ENCODE measurements at places on chromosomes 13 and 19.

GRCh38 chr13:112346899-112347229 lies 29.3 kb upstream of the SPACA7 start:
- DNase-seq, result no peak

GRCh38 chr19:46486358-46486757 lies 9.3 kb downstream of the PNMA8B start:
- DNase-seq, result no peak

- no peak for DNase-seq
These were observed 89.6 kb downstream of the NALCN start for GRCh38 chr13:101326710-101327109.

- DNase-seq, result no peak
These were observed 77.4 kb upstream of the PCDH8 start for GRCh38 chr13:52925775-52926285.

- DNase-seq, result no peak
These were observed 713.4 kb upstream of the PCDH20 start for GRCh38 chr13:62129000-62129551.

DNA sequence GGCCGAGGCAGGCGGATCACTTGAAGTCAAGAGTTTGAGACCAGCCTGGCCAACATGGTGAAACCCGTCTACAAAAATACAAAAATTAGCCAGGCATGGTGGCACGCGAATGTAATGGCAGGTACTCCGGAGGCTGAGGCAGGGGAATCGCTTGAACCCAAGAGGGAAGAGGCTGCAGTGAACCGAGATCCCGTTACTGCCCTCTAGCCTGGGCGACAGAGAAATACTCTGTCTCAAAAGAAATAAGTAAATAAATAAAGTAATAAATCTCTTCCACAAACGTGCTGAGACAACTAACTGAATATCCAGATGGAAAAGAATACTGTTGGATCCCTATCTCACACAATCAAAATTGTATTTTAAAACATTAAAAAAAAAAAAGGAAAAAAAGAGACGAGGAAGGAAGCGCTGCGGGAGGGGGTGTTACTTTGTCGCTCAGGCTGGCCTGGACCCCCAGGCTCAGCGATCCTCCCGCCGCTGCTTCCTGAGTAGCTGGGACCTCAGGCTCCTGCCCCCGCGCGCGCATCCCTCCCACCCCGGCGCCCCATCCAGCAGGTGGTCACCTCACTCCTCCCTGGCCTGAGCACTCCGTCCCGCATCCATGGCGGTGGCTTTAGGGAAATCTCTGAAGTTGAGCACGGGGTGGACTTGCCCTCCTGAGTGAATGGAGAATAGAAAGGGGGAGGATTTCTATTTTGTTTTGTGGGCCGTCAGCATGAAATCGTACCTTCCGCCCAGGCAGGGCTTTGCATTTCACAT lies 628 bp upstream of the ZNF813 start:
- peak; percentile 36 for DNase-seq

DNA sequence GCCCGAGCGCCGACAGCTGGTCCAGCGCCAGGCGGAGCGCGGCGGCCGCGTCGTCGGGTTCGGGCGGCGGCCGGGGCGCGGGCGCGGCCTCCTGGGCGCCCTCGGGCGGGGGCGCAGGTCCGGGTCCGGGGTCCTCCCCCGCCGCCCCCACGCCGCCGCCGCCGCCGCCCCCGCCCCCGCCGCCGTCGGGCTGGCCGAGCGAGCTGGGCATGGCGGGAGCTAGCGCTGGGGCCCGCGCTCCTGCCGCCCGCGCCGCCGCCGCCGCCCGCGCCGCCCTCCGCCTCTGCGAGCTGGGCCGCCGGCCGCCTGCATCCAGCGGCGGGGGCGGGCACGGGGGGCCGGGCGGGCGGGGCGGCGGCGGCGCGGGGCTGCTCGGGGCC lies 287 bp downstream of the MEX3D start:
- no peak for DNase-seq

DNA sequence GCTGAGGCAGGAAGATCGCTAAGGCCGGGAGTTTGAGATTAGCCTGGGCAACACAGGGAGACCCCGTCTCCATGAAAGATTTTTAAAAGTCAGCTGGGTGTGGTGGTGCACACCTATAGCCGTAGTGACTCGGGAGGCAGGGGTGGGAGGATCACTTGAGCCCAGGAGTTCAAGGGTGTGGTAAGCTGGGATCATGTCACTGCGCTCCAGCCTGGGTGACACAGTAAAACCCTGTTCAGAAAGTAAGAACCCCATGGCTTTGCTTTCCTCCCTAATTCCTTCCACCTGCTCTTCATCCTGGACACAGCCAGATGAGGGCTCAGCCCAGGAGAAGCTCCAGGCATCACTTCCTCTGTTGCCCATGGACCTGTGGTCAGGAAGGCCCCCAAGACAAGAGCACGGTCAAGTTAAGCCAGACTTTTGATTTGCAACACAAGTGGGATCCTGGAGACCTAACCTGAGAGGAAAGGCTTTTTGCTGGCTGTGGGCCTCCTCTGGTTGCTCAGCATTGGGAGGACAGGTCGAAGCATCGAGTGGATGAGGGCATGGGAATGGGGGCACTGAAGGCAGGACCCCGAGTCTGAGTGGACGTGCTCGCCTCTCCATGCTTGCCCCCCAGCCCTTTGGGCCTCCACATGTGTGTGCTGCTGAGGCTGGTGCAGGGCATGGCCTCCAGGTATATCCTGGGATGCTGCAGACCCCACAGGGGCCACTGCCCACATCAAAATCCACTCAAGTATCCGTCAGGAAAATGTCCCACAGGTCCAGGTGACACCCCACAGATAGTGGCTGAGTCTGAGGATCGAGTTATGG lies 25.4 kb downstream of the TUBA3C start:
- DNase-seq, result no peak

GRCh38 chr19:3336680-3337523 lies 29.5 kb upstream of the NFIC start:
- no peak for DNase-seq

GRCh38 chr19:3201072-3201700 lies 15.5 kb downstream of the NCLN start:
- no peak for DNase-seq

DNA sequence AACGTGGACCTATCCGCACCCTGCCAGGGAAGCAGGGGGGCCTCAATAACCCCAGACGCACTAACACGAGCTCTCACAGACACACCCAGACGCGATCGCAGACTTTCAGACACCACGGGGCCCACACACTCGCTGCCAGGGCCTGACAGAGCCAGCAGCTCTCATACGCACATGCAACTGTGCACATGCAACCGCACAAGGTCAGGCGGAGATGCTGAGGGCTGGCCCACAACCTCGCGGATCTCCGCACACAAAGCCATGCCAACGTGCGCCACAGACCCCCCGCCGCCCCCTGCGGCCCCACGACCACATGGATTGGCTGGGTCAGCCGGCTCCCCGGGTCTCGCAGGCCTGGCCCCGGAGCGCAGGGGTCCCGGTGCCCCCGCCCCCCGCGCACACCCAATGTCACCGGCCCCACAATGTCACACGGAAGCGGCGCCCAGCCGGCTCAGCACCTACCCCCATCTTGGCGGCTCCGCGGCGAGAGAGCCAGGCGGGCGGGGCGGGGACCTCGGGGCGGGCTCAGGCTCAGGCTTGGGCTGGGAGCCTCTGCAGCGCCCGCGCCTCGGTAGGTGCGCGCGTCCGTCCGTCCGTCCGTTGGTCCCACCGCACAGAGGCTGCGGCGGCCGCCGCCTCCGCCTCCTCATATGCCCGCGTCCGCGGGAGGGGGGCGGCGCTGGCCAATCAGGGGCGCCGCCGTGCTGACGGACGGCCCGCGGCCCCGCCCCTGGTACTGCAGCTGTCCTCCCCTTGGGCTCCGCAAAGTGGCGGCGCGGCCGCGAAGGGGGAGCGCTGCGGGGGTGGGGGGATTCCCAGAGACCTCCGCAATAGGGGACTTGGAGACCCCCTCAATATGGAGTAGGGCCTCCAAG lies at the start of gene ATP1A3:
Gene ATP1A3, minus strand, starts transcription at position 619 of the 872 bp plus-strand sequence. Its CDS starts 154 bp downstream, at position 465.
- no peak for DNase-seq

- no peak for DNase-seq
These were observed 18.7 kb downstream of the VAV1 start for GRCh38 chr19:6791237-6791636.

DNA sequence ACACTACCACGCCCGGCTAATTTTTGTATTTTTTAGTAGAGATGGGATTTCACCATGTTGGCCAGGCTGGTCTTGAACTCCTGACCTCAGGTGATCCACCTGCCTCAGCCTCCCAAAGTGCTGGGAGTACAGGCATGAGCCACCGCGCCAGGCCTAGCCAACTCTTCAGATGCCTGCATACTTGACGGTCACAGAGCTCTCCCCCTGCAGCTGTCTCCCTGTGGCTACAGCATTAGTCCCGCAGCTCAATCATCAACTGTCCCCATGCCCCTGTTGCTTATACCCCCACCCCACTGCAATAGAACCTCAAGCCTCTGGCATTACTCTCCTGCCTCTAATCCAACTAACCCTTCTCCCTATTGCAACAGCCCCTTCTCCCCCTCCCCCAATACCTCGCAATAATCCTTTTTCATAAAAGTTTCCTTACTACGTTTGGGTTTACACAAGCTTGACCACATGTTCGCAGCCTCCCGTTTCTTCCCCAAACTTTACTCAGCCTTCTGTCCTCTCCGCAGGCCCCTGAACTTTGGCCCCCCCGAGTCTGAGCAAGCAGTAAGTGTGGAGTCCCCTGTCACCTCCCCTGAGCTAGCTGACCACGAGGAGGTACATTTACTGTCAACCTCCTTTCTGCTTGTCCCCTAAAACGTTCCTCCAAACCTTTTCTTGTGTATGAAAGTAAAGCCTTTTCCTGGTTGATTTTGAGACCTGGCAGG lies 1.7 kb downstream of the ZNF77 start:
- no peak for DNase-seq

- no peak for DNase-seq
These were observed 9.9 kb upstream of the SPART start for GRCh38 chr13:36356058-36356457.
